ENCODE measurements at places on chromosomes 11 and 22.

- no peak for DNase-seq
Measured at GRCh38 chr11:971731-972365, 46.2 kb downstream of the AP2A2 start.

- no peak for DNase-seq
Measured at GRCh38 chr11:88555829-88556202, 218.3 kb upstream of the CTSC start.

- no peak for DNase-seq
Measured at GRCh38 chr22:48301421-48301820, 1526.3 kb downstream of the BRD1 start.

DNA sequence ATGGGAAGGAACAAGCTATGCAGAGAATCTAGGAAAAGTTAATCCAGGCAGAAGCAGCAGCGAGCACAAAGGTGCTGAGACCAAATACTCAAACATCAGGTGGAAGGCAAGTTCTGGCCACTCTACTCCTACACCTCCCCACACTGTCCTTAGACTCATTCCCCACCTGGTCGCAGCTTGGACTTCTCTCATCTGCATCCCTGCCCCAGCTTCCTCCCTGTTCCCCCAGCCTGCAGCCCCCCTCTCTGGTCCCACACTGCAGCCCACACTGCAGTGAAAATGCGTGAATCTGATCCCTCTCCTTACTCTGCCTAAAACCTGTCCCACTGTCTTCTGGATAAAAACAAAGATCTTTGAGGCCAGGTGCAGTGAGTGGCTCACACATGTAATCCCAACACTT lies 9.1 kb downstream of the TPBGL start:
- no peak for DNase-seq

DNA sequence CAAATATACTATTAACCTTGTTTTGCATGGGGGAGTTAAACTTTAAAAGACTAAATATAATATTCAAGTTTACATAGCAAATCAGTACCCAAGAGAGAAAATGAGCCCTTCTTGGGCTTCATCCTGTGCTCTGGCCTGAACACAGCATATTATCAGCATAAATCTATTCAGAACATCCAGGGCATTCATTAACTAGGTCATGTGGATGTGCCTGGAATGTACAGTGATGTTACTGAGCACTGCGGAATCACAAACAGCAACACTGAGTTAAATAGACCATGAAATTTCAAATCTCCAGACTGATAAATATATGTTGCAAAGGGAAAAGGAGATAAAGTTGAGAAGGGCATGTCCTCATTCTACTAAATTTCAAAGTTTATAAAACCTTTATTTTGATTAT lies 426.4 kb downstream of the AASDHPPT start:
- no peak for DNase-seq

DNA sequence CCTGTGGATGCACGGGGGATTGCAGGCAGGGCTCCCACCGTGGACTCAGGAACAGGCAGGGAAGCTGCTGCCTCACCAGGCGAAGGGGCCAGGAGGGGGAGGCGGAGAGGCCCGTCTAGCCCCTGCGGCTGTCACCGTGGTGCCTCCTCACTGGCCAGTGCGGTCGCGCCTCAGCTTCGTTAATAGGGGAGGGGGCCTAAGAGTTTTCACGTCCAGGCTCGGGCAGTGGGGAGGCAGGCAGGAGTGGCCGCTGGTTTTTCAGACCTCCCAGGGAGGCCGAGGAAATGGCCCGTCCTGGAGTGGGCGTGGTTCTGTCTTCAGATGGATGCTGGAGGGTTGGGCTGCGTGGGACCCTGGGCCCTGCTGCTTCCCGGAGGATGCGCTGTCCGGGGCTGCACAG lies 91.1 kb upstream of the B3GAT1 start:
- no peak for DNase-seq

DNA sequence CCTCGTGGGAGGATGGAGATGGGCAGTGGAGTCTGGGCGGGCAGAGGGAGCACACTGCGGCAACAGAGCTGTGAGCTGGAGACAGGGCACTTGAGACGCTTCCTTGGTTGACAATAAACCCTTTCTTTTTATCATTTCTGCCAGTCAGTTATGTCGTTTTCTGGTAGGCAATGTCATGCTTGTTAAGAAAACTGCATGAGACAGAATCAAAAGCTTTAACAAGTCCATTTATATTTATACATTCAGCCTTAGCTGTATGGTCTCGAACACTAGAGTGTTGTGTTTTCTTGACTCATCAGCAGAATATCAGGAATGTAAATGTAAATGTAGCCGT lies 31.9 kb downstream of the PPFIA1 start:
- no peak for DNase-seq

- DNase-seq: peak; percentile 71
Measured at GRCh38 chr11:9787981-9788521, 124.2 kb downstream of the SWAP70 start.

DNA sequence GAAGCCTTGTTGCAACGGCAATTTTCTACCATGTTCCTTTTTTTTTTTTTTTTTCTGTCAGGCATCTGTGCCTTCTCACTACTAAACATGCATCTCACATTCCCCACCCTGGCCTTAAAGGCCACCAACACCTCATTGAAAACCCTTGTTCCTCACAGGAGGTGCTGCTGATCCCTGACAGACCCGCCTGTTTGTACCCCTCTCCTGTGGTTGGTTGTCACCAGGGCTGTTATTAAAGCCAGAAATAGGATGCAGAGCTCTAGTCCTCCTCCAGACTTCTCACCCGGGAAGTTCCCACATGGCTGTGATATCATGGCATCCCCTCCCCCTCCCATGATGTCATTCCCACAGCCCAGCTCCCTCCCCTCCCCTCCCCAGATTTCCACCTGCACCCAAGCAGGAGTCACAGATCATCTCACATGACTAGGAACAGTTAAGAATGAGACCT lies 302.8 kb upstream of the NCAM1 start:
- DNase-seq: peak; percentile 43

DNA sequence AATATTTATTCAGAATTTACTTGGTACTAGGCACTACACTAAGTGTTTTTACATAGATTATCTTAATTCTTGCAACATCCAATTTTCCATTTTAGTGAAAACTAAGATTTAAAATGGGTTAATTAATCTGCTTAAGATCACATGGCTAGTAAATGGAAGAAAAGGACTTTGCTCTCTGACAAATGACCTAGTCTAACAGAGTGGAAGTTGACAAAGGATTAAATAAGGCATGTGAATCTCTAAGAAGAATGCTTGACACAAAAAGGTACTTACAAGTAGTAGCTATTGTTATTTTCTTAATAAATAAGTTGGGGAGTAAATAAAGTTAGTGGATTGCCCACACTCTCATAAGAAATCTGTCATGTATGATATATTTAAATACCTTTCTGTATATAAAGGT lies 584.8 kb downstream of the DLG2 start:
- DNase-seq: no peak
